ENCODE measurements at places on chromosomes 1 and 21.

DNA sequence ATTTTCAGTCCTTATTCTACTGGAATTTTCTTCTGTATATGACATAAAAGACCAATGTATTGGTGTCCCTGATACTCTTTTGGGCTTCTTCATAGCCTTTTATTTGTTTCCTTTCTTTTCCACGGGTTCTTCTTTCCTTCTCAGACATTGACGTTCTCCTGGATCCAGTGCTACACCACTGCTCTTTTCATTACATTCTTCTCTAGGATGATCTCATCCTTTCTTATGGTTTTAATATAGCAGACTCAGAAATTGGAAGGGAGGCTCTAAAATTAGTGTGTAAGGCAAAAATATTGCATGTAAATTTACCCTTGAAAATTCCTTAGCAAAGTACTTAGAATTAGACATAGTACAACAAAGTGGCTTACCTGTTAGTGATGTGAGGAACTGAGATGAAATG lies 65.3 kb downstream of the SELENOF start:
- no peak for DNase-seq

GRCh38 chr1:200228081-200228480 lies 181.8 kb downstream of the ZNF281 start:
- no peak for DNase-seq

DNA sequence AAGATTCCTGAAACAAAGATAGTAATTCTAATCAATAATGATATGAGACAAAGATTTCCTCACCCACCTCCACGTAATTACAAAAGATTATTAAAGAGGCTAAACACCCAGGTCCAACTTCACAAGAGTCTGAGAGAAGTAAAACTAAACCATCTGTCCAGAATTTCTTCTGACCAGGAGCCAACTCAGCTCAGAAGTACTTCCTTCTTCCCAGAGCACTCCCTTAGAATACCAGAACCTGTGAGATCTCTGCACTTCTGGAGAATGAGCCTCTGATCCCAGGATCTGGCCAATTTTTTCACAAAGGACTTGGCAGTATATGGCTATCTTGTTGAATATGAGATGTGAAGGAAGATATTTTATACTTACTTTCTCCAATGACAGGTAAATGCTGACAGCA lies 120.6 kb upstream of the PALMD start:
- no peak for DNase-seq

DNA sequence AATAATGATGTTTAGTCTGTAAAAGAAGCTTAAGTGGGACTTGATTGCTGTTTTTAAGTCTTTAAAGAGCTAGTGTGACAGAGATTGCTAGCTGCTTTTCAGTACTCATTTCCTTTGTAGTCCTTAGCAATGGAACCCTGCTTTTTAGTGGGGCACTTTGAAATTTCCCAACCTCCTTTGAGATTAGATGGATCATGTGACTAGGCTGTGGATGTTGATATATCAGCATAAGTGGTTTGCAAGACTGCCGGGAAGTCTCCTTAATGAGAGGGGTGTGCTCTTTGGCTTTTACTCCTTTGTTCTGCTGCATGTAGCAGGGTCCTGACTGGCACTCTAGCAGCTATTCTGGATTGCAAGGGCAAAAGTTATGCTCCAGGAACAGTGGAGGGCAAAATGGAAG lies 11.2 kb upstream of the RCOR3 start:
- no peak for DNase-seq

DNA sequence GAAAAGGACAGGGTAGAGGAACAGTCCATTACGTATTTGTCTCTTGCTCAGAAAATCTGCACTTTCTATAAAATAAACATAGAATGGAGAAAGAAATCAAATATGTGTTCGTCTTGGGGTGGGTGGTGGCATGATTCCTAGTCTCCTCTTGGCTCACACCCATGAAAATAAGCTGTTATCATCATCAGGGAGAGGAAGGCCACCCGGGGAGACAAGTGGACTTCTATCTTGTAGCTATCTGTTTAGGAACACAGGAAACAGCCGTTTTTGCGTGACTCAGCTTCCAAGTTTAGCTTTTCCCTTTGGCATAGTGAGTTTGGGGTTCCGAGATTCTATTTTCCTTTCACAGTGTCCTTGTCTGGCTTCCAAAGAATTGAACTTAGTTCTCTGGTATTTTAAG lies 622.3 kb downstream of the PTPRU start:
- no peak for DNase-seq

DNA sequence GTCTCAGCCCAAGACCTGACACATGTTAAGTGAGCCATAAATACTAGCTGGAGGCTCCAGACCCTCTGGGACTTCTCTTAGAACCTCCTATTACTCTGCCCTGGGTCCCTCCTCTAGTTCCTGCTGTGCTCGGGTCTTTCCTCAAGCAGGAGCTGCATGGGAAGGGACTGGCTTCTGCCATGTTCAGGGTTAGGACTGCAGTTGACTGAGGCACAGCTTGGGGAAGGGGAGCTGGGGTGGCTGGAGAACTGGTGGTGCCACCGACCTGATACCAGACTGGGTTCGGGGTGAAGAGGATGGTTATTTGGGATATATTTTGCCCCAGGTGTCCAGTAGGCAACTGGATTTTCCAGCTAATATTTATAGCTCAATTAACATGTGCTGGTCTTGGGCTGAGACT lies 15.7 kb downstream of the HYI start:
- no peak for DNase-seq

DNA sequence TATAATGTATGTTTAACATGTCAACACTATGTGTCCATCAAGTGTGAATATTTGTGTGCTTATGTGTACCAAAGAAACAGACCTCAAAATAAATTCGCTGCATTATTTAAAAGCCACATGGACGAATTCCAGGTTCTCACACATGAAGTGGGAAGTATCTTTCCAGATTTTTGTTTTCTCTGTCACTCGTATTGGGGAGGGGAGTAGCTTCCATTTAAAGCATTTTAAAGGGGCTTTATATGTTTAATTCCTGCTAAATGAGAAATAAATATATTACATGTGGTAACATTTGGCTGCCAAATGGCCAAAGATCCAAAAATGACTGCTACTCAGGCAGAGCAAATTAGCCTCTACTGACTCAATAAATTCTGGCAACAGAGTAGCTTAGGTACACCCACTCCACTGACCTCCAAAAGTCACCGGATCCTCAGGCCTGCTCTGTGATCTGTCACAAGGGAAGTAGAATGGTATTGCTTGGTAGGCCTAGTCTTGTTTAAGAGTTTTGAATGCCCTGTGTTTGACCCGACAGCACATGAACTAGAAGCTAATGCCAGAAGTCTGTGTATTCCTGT lies 178.1 kb downstream of the ZP4 start:
- DNase-seq = no peak

GRCh38 chr1:78351551-78352216 lies 139.1 kb upstream of the PTGFR start:
- DNase-seq = no peak

DNA sequence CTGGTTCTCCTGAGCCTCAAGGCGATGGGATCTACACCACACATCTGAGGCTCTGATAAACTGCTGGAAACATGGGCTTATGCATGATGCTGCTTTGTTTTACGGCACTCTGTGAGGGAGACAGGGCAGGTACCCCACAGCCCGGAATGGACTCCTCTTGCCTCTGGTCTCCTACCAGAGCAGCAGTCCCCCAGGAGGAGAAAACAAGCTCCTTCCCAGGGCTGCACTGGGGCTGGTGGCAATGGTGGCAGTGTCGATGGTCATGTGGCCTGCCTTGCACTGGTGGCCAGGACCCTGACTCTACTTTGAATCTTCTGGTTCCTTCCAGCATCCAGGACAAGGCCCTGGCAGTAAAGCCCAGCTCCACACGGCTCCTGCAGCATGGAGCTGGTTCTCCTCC lies 79.4 kb downstream of the TOMM20 start:
- DNase-seq = no peak

DNA sequence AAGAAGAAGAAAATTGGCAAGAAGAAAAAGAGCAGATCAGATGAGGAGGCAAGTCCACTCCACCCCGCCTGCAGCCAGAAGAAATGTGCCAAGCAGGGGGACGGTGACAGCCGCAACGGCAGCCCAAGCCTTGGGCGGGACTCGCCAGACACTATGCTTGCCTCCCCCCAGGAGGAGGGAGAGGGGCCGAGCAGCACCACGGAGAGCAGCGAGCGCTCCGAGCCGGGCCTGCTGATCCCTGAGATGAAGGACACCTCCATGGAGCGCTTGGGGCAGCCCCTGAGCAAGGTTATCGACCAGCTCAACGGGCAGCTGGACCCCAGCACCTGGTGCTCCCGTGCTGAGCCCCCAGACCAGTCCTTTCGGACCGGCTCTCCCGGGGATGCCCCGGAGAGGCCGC lies 9.0 kb upstream of the SLC25A34 start:
- DNase-seq = no peak

- no peak for DNase-seq
These were observed 143.0 kb downstream of the ELAVL4 start for GRCh38 chr1:50251702-50252101.

- DNase-seq = no peak
These were observed 11.0 kb downstream of the DNM3 start for GRCh38 chr1:171852272-171852671.

Measured in activated CD8-positive, alpha-beta memory T cell treated with anti-CD3 and anti-CD28 coated beads for 24 hours (primary cell).